RWPE1 (cell line): ENCODE measurements at places on chromosomes 11 and 22.

DNA sequence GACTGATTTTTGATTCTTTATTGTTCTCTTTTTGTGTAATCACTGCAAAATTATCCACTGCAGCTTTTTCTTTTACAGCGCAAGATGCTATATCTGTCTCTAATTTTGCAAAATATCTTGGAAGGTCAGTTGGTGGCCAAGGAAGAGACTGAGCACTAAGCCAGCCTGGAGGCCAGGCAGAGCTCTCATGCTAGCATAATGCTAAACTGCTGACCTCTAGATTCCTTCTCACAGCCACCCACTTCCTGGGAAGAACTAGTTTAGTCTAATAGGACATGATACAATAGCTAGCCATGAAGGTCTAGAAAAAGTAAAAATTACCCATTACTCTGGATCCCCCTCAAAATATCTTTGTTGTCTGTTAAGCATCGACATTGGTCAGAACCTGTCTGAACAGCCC lies 227.2 kb upstream of the ARHGAP20 start:
- no peak for DNase-seq

DNA sequence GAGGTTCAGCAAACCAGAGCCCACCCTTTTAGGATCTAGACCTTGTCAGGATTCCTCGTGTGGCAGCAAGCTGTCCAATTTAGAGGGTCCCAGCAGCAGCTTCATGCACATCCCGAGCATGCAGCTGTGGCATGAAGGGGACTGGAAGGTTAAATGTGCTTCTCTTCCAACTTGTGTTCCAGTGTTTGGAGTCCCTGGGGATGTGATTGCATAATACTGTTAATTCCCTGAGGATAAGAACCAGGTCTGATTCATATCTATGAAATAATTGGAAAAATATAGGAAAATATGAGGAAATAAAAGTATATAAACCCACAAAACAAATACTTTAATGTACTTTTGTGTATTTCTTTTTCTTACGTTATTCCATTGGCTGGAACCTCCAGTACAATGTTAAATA lies 130.5 kb downstream of the MORC2 start:
- DNase-seq, result no peak

GRCh38 chr22:49969751-49970527 lies 9.4 kb downstream of the PIM3 start:
- DNase-seq, result no peak

- DNase-seq, result no peak
Observed at GRCh38 chr11:8828046-8828445, 82.9 kb upstream of the AKIP1 start.

GRCh38 chr11:94525546-94526324 lies 13.5 kb downstream of the C11orf97 start:
- no peak for DNase-seq

DNA sequence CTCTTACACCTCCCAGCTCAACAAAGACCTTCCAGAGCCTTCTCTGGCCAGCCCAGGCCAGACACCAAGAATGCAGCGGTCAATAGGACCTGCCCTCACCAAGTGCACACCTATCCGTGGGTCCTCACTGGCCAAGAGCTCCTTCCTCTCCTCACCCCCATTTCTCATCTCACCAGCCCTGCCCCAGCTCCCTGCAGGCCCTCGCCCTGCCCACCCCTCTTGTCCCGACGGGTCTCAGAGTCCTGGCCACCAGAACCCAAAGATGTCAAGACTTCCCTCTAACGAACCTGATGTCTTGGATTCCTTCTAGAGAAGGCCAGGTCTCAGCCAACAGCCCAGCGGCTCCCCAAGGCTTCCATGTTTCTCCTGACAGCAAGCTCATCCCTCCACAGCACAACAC lies 43.6 kb downstream of the IGF2 start:
- DNase-seq, result no peak

DNA sequence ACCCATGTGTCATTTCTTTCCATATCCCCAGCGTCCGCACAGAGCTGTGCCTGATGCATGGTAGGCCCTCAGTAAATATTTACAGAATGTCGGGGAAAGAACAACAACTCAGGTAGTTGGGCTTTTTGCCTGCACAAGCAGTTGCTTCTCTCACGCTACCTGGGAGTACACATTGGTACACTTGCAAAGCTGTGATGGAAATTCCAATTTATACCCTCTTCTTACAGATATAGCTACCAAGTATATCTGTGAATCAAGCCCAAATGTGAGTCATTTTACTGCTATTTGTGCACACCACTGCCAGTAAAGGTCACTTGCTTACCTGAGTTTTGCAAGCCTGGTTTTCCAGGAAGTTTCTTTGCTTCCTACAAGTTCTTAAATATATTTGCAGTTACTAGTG lies 333.0 kb upstream of the NARS2 start:
- peak; percentile 16 for DNase-seq

- no peak for DNase-seq
Observed at GRCh38 chr22:46806794-46807193, 44.3 kb downstream of the TBC1D22A start.

DNA sequence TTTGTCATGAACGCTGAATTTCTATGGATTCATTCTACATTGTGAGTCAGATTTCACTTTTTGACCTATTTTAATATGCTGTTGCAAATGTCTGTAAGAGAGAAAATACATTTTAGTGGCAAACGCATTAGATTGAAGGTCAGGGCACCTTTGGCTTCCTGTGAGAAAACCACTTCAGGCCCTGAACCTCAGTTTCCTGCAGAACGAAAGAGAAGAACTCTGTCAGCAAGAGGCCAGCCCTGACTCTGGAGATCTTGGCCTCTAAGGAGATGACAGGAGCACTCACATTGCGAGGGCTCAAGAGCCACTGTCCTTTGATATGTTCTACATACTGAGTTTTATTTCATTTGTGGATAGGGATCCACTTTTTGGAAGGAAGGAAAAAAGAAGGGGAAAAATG lies 83.6 kb downstream of the KCNJ1 start:
- no peak for DNase-seq

DNA sequence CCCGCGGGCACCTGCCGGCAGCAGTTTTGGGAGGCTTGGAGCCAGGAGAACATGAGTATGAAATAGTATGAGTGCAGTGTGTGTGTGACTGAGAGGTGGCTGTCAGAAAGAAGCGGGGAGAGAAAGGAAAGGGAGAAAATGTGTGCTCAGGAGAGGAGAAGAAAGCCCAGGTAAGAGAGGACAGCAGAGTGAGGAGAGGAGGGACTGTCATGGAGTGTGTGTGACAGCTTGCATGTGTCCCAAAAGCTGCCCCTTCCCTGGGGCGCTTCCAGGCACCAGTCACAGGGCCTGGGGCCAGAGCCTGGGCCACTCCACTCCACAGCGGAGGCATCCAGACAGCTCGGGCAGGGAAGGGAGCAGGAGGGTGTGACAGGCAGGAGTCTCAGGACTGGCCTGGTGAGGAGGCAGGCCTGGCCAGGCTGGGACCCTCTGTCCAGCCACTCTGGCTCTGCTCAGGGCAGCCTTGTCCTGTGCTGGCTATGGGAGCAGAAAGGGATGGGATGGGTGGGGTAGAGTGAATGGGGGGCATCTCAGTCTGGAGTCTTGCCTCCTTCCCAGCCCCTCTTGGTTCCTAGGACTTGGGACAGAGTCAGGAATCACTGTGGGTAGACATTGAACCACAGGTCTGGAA lies 949 bp downstream of the MMP11 start:
- DNase-seq, result no peak

- DNase-seq, result no peak
Observed at GRCh38 chr22:38347181-38347943, 30.1 kb upstream of the CSNK1E start.
